ENCODE measurements at places on chromosomes 4 and X.
A peak's percentile ranks its signal among the peaks of the same experiment; 100 is the strongest.

GRCh38 chr4:129231945-129232588 lies 136.1 kb downstream of the C4orf33 start:
- DNase-seq: no peak

GRCh38 chr4:109465069-109465468 lies 31.5 kb downstream of the SEC24B start:
- DNase-seq: no peak

- no peak for DNase-seq
These were observed 64.1 kb upstream of the SMAD1 start for GRCh38 chr4:145417348-145418130.

DNA sequence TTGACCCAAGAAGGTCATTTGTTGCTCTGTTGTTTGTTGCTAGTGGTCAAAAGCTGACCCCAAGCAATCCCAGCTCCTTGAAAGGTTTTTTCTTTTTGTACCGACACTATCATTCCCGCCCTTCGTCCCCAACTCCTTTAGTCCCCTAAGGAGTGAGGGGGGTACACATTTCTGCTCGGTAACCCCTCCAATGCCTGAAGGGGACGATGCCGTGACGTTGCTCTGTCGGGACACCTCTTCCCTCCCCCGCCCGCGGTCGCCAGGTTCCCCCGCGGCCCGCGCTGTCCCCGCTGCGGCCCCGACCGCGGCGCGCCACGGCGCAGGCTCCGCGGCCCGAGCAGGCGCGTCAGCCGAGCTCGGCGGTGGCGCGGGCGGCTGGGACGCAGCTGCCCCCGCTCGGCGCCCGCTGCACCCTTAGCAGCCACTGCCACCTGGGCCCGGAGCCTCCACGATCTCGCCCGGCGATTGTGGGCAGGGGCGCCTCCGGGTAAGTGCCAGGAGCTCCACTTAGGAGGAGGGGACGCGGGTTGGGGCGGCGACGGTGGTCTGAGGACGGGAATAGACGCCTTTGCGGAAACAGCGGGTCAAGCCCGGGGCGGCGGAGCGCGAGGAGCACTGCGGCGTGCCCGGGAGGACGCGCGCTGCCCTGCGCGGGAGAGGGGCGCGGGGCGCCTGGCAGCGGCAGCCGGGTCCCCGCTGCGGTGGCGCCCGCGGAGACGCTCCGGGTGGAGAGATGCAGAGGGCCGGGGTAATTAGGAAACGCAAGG lies at the start of gene GLRB:
TSS of gene GLRB (plus strand) at position 340 of the 767 bp plus-strand sequence. CDS start 1,875 bp downstream, outside the sequence.
- no peak for DNase-seq

GRCh38 chr4:37938208-37938607 lies 22.0 kb upstream of the PTTG2 start:
- no peak for DNase-seq

- no peak for DNase-seq
These were observed 332.0 kb downstream of the NR3C2 start for GRCh38 chr4:148110169-148110568.

- DNase-seq: no peak
These were observed 25.0 kb upstream of the LDOC1 start for GRCh38 chrX:141201962-141202361.

- DNase-seq: no peak
These were observed 323.2 kb upstream of the PCDH7 start for GRCh38 chr4:30396772-30397475.

DNA sequence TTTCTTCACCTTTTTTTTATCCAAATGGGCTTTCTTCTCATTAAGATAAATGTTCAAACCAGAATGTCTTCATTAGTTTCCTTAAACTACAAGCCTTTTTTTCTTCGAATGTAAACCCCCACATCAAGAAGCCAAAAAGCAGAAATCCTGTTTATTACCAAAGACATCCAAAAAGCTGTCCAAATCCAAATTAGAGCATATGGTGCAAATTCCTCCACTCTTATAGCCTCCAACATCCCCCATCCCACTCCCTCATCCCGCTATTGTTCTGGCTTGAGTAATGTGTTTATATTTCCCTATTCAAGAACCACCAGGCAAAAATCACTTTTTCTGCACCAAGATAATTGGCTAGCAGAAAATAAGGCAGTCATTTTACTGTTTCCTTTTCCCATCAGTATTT lies 315.1 kb upstream of the ADGRL3 start:
- no peak for DNase-seq

- DNase-seq: no peak
These were observed 223.9 kb upstream of the VEGFC start for GRCh38 chr4:177016541-177017141.

- DNase-seq: no peak
These were observed 734.2 kb downstream of the RAPGEF2 start for GRCh38 chr4:159837071-159837470.

GRCh38 chr4:151015459-151016347 lies 619 bp upstream of the LRBA start:
- peak; percentile 89 for DNase-seq

- DNase-seq: no peak
These were observed 87.3 kb downstream of the SCD5 start for GRCh38 chr4:82711158-82711785.

DNA sequence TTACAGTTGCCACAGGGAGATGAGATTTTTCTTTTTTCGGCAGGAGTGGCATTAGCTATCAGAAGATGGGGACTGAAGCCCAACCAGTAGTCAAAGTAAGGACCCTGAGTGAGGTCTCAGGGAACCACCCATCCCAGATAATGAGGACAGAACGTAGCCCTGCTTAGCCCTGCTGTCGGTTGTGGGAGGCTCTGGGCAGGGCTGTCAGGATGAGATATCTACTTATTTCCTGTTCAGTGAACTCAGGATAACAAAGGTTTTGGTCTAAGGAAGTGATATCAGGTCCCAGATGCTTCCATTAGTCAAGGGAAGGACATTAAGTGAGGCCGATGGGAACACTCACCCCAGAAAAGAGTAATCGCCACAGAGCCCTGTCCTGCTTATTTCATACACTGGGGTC lies 2.3 kb downstream of the MAGEB16 start:
- DNase-seq: no peak

DNA sequence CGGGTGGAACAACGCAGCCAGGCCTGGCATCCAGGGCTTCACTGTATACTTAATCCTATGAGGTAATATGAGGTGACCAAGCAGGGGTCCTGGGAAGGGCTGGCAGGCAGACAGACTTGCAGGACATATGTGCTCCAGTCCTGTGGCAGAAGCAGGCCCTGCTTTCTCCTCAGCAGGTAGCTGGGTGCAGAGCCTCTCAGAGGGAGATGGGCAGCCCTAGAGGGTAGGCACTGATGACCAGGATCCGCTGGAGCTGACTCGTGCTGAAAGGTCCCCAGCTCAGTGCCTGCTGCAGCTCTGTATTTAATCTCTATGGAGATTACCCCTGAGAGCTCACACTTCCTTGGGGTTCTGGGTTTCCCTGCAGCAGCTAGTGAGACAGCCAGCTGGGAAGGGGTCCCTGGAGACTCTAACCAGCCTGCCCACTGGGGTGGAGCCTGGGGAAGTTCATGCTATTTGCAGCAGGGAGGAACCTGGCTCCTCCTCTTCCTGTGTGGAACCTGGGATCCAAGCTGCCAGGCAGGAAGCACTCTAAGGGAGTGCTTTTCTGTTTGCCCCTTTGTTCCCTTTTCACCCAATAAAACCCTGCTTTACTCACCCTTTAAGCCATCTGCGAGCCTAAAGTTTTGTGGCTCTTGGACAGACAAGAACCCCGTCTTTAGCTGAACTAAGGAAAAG lies 339.2 kb downstream of the DCAF12L2 start:
- no peak for DNase-seq

GRCh38 chr4:174218127-174218790 lies 65.2 kb downstream of the FBXO8 start:
- DNase-seq: no peak

GRCh38 chr4:139902321-139903320 lies 237.0 kb downstream of the MGST2 start:
- no peak for DNase-seq

- peak; percentile 91 for DNase-seq
These were observed 61.7 kb downstream of the MAML3 start for GRCh38 chr4:140092094-140092851.

Data from DMS153 (cell line).